ENCODE measurements at places on chromosomes 2 and 18.

DNA sequence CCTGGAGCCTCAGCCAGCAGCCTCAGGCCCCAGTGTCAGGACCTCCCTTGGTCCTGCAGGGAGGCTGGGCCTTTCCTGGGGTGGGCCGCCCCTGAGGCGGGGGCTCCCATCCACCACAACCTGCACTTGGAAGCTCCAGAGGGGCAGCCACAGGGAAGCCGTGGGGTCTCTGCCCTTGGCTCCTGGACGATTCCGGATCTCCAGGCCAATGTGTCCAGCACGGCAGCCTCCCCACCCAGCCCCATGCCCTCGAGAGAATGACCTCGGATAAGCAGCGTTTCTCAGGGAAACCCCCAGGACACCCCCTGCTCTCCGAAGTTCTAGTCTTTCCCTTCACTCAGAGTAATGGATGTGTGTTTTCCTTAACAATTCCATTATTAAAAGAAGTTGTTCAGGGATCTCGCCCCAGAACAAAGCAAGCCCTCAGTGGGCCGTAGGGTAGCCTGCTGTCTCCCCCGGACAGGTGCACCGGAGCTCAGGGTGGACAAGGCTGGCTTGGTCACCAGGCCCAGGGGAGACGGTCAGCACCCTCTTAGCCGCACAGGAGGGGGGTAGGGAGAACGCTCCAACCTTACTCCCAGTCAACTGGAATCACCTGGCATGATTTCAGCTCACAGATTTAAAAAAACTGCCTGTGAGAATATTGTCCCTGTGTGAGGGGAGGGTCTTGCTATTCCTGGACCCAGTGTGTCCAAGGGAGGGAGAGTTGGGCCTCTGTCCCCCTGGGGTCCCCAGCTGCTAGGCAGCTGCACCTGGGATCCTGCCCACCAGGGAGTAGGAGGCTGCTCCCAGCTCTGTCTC lies 72.2 kb upstream of the OTOS start:
- DNase-seq: no peak

DNA sequence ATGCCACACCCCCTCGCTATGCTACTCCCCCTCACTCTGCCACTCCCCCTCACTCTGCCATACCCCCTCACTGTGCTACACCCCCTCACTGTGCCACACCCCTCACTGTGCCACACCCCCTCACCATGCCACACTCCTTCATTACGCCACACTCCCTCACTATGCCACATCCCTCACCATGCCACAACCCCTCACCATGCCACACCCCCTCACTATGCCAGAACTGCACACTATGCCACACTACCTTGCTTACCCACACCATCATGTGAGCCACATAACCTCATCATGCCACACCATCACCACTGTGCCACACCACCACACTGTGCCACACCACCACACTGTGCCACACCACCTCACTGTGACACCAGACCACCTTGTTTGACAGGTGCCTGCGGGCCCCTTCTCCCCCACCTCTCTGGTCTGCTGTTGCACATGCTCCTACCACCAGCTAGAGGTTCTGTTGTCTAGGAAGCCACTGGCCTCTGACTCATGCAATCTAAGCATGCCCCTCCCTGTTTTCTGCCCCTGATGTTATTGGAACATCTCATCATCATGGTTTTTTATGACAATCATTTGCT lies 22.0 kb downstream of the MARCHF4 start:
- DNase-seq: no peak

DNA sequence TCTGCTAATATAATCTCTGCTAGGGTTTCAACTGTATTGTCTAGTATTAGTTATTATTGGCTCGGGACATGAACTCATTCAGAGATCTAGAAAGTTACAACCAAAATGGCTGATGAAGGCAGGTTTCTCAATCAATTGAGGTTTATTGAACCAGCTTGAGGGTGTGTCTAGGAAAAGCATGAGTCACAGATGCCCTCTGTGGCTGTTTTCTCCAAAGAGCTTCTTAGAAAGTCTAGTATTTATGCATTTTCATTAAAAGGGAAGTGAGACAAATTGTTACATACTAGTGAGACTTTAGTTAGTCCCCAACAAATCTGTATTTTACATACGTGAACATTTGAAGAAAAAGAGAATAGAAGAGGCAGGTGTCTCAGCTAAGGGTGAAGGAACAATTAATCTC lies 23.0 kb upstream of the RTTN start:
- no peak for DNase-seq

- DNase-seq: no peak
These were observed 18.8 kb downstream of the TMEM127 start for GRCh38 chr2:96247009-96247408.

GRCh38 chr2:209988010-209988409 lies 14.4 kb upstream of the RPE start:
- no peak for DNase-seq

DNA sequence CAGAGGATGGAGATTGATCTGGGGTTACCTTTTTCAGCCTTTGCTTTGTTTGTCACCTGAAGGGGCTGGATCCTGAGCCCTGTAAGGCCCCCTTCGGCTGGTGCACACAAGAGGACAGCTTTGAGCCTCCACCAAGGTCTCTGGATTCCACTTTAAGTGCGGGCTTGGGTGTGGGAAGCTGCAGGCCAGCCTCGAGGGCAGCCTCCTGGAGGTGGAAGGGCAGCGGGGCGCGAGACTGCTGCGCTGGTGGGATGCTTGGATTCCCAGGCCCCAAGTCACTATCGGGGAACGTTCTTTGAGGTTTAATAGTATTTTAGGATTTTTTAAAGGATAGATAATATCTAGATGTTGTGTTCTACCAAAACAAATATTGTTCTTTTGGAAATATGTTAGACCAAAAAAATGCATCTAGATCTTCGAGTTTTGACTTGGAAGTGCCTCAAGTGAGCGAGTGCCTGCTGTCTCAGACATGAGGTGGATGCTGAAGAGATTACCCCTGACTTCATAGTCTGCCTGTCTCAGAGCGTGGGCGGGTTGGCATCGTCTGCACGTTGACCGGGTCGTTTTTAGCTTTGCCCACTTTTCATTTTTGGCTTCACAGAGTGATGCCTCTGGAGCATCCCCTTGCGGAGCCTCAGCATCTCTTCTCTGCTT lies 113.8 kb downstream of the AGAP1 start:
- no peak for DNase-seq

- DNase-seq: no peak
These were observed 50.6 kb upstream of the STAT1 start for GRCh38 chr2:191064590-191064989.

DNA sequence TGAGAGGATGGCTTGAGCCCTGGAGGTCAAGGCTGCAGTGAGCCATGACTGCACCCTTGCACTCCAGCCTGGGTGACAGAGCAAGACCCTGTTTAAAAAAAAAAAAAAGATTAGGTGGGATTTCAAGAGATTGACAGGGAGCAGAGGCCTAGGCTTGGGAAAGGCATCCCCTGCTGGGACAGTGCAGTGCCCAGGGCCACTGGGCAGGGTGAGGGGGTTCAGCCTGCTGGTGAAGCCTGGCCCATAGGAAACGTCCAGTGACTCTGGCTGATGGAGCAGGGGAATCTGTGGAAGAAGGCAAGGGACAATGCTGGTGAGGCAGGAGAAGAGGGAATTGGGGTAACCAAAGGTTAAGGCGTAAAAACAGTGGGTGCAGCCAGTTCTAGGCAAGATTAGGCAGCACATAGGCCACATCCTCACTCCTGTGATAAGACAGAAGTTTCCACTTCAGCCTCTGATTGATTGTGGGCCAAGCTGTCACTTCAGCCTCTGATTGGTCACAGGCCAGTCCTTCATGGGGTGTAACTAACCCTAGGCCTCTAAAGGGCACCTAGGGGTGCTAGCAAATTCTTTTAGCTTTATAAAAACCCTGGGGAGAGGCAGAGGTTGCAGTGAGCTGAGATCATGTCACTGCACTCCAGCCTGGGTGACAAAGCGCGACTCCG lies 128.6 kb downstream of the MSH2 start:
- DNase-seq: no peak

GRCh38 chr2:55236992-55237543 lies 4.6 kb downstream of the RPS27A start:
- no peak for DNase-seq

DNA sequence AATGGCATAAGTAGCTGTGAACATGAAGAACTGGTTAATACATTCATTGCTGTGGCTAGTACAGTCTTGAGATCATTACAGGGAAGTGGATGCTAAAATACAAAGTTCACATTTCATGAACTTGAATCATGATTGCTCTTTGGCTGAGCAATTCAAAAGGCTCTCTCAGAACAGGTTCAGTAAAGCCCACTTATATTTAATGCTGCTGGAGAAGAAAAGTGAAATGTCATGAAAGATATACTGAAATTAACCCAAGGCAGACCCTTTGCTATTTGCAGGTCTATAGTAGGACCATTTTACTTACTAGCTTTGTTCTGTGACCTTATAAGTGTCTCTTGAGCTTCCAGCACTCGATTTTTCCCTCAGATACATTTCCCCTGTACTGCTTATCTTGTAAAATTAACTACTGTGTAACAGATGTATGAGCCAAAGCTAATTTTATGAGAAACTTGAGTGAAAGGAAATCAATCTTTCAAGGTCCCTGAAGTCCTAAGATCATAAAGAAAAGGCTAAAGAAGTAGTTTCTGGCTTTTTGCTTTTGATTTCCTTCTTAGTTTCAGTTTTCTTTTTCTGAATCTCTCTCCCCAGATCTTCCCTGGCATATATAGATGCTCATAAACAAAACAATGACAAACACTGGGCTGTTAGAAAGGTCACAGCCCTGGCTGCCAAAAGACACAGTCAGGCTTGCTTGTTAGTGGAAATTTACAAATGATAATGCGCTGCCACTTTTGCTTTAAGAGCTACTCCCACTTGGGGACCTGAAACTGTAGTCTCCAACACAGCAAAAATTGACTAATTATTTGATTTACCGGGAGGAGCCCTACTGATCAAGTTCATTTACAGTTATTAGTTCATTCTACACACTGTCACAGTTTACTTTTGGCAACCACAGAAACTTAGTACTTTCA lies 132.7 kb upstream of the XPO1 start:
- peak; percentile 13 for DNase-seq

- no peak for DNase-seq
These were observed 9.6 kb upstream of the KCNG2 start for GRCh38 chr18:79787865-79788733.

GRCh38 chr18:58952858-58953257 lies 88.2 kb downstream of the ZNF532 start:
- DNase-seq: no peak

- DNase-seq: no peak
These were observed 11.4 kb downstream of the G6PC2 start for GRCh38 chr2:168912466-168912865.

DNA sequence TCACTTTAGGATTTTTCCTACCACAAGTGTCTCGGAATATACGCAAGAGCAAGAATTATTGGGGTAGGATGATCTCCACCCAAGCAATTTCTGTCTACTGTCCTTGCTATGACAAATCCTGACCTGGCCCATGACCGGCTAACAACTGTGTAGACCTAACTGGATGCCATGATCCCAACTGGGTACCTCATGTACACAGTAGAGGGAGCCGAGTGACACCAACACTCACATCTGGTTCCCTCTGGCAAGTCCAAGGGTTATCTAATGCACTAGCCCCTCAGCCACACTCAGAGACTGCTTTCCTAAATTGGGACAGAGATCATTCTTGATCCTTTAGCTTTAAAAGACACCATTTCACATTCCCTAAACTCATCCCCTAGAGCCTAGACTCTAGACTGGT lies 60.7 kb upstream of the ZNF532 start:
- no peak for DNase-seq

DNA sequence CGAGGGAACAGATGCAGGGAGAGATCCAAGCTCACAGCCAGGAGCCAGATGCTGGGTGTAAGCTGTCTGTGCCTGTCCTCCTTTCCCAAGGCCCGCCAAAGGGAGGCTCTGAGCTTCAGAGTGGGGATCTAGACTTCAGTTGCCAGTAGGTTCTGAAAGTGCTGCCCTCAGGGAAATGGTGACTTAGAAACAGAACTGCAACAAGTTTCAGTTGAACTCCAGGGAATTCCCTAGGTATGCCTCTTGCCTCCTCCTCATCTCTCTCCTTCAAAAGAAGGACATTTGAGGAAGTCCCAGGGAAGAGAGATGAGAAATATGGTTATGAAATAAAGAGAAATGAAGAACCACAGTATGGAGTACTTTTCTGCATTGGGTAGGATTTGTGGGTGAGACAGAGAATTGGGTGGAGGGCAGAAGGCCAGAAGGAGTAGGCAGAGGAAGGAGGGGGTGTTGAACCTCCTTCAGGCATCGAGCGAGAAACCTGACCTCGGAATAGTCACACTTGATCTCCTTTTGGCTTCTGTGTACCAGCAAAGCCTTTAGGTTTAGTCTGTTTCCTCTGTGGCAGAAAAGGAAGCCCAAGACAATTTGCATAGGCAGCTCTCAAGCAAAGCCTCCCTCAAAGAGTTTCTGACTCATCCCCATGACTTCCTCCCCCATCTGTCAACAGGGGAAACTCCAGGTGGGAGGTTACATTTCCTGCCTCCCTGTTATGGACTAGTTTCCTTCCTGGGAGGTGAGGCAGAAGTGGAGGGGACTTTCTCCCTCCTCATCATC lies 45.7 kb downstream of the QPCT start:
- peak; percentile 38 for DNase-seq

- peak; percentile 78 for DNase-seq
These were observed at the start of gene MRPS5 for GRCh38 chr2:95121407-95122196. TSS of gene MRPS5 (minus strand) at chr2:95121808. CDS start at chr2:95121791, 17 bp downstream.

DNA sequence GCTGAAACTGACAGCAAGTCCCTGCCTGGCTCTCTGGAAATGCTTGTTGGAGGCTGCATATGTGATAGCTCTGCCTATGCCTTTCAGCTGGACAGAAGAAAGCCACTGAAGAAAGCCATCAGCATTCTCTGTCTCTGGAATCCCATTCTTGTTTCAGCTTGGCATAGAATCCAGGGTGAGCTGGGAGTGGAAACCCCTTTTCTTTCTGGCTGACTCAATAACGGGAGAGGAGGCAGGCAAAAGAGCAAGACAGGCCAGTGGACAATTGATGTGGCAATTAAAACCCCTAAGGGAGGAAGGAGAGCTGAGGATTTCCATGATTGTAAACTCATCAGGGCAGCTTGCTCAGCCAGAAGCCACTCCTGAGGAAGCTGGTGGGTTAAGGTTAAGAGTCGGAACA lies 208.1 kb downstream of the CLIP4 start:
- no peak for DNase-seq

- no peak for DNase-seq
These were observed 209.5 kb downstream of the UBE2E3 start for GRCh38 chr2:181189951-181190350.

- no peak for DNase-seq
These were observed 494 bp upstream of the ROCK1 start for GRCh38 chr18:21112140-21112473.

DNA sequence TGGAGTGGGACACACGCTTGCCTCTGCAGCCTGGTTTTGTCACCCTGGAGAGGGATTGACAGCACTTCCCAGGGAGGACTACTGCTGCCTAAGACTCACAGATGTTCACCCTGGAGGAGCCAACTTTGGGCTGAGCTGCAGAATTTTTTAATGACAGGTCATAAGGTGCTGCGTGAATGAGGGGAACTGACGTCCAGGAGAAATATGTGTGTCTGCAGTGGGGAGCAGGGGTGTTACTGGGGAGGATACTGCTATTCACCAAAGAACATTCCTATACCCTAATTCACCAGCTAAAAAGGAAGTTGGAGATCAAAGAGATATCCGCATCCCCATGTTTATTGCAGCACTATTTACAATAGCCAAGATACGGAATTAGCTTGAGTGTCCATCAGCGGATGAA lies 144.4 kb downstream of the MGAT5 start:
- no peak for DNase-seq
